ENCODE measurements at places on chromosomes 5 and 9. TPM values are rescaled to one million over a fixed set of nuclear protein-coding genes. Genes with fewer than 3 reads are reported as not detected.
A peak's percentile ranks its signal among the peaks of the same experiment; 100 is the strongest.

- DNase-seq: no peak
Measured at GRCh38 chr5:91357806-91358205, 25.3 kb downstream of the ARRDC3 start.

IL3 gene
- not detected for total RNA-seq

DNA sequence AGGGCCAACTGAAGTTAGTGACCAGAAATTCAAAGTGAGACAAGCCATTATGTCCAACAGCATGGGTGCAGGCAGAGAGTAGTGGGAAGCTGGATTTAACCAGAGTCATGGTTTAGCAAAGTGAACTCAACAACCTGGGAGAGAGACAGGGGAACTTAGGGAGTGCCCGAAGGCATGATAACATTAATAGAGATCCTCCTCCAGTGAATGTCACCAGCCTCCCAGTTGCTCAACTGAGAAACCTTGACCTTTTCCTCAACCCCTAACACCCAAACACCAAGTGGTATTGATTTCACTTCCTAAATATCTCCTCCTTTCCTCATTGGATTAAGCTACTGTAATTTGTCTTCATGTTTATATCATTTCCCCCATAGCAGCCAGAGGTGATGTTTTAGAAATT, 42.6 kb downstream of the HMGCS1 start:
- DNase-seq: no peak

DNA sequence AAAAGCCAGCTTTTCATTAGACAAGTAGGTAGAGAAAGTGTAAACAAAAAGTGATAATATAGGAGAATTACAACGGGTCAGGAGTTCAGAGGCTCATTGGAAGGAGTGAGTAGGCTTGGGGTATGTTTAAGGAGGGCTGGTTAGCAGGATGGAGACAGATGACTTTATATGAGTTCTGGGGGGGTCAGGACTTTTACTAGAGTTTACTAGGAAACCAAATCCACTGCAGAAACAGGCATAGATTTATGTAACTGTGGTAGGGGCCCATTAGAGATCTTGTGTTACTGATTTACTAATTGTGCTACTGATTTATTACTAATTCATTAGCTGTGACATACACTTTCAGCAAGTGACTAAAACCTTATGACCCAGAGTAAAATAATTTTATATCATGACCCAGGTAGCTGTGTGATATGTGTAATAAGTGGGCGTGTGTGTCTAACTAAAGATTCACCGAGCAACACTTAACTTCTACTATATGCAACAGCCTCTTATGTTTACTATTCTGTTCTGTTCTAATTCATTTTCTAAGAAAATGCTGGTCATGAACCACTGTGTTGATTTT, 73.5 kb downstream of the IQGAP2 start:
- DNase-seq: no peak

- DNase-seq: no peak
Measured at GRCh38 chr9:13352451-13352979, 73.0 kb upstream of the MPDZ start.

IFNK gene
- not detected for total RNA-seq

WDR31 gene
- 5.0 TPM for total RNA-seq

GRCh38 chr5:38835887-38836286, 9.9 kb upstream of the OSMR start:
- no peak for DNase-seq

DNA sequence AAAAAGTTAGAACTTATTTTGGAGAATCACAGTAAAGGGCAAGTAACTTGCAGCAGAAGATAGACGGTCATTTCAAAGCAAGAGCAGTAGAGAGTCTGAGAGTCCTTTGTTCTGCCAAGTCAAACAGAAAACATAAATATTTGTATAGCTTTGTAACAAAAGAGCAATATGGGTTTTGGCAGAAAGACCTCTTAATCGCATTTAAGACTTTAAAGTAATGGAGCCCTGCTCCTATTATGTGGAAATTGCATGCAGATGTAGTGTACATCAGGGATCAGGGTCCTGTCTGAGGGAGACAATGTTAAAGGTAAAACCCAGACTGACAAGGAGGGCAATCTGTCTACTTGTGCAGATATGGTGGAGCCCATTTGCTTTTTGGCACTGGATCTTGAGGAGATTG, 87.2 kb downstream of the PGM5 start:
- no peak for DNase-seq

KCNV2 gene
- not detected for total RNA-seq

C9orf153 gene
- total RNA-seq: not detected

GRCh38 chr9:92424340-92424739, at the start of gene OMD:
OMD (minus strand) TSS chr9:92424471; CDS start chr9:92417558, 6,913 bp downstream.
- DNase-seq: no peak

DNA sequence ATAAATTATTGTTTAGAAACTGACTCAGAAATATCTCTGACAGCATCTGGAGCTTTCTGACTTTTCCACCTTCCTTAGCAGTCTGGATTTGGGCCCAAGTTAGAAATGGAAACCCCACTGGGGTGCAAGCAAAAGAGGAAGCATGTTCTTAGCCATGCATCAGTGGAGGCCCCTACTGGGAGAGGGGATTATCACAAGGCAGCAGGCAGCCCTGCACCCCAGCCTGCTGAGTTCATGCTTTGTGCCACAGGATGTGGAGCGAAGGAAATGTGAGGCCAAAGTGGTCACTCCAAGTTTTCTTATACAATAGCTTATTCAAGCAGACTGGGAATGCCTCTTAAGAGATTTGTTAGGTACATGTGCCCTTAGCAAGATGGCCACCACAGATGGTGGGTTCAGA, 146.5 kb upstream of the TLX3 start:
- DNase-seq: no peak

GRCh38 chr9:85541876-85542275, 199.9 kb downstream of the AGTPBP1 start:
- DNase-seq: no peak

PCDHGA8 gene
- total RNA-seq: 1.3 TPM

- DNase-seq: peak; percentile 40
Measured at GRCh38 chr5:178462816-178463215, 127.4 kb downstream of the COL23A1 start.

CDKN2B-AS1 gene
- 1.5 TPM for total RNA-seq

ANKRD34B gene
- 0.19 TPM for total RNA-seq

DDX46 gene
- total RNA-seq: 46.0 TPM

DNA sequence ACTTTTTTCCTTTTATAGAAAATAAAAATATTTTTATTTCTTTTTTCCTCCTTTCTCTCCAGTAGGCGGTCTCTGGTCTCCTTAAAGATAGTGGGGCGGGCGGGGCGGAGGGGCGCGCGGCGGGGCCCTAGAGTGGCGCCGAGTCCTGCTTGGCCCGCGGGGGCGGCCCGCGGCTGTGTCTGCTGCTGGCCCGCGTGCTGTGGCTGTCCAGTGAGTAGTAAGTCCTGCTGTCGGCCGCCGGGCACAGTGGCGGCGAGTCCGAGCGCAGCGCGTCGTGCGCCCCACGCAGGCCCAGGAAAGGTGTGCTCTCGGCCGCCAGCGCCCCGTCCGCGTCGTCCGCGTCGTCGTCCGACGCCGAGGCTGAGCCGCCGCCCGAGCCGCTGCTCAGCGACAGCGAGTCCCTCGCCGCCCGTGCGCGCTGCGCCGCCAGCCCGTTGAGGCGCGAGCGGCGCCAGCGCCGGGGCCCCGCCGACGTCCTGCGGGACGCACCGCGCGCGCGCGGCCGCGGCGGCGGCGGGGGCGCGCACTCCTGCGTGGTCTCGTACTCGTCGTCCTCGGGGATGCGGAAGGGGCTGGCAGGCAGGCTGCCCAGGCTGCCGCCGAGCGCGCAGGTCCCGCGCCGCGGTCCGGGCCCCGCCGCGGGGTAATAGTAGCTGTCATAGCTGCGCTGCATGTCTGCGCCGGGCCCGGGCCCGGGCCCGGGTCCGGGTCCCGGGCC, 52.3 kb downstream of the PSD2 start:
- DNase-seq: peak; percentile 79

DNA sequence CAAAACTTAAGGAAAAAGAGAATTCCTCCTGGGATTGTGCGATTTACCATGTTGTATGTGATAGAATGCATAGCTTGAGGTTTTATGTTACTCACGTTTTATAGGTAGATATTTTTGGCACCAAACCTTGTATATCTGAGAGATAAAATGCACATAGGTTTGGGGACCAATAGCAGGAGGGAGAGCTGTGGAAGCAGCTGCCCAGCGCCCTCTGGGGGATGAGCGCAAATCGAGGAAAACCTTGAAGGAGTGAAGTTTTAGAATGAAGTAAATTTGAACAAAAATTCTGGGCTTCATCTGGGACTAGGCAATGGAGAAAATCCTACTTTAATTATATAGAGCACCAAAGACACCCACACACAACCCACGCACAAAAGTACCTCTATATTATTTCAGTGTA, 197.0 kb downstream of the ADCY2 start:
- DNase-seq: no peak

GRCh38 chr5:9737265-9737664, 107.1 kb upstream of the TAS2R1 start:
- no peak for DNase-seq

GRCh38 chr9:131056781-131057506, 39.4 kb upstream of the AIF1L start:
- no peak for DNase-seq

GALNT10 gene
- 23.0 TPM for total RNA-seq

TLR4 gene
- 2.7 TPM for total RNA-seq

GRCh38 chr9:99489060-99489413, 267.0 kb downstream of the SEC61B start:
- DNase-seq: no peak

PGM5 gene
- total RNA-seq: 5.8 TPM

GRCh38 chr5:54691656-54692055, 174.1 kb downstream of the SNX18 start:
- DNase-seq: no peak

DNA sequence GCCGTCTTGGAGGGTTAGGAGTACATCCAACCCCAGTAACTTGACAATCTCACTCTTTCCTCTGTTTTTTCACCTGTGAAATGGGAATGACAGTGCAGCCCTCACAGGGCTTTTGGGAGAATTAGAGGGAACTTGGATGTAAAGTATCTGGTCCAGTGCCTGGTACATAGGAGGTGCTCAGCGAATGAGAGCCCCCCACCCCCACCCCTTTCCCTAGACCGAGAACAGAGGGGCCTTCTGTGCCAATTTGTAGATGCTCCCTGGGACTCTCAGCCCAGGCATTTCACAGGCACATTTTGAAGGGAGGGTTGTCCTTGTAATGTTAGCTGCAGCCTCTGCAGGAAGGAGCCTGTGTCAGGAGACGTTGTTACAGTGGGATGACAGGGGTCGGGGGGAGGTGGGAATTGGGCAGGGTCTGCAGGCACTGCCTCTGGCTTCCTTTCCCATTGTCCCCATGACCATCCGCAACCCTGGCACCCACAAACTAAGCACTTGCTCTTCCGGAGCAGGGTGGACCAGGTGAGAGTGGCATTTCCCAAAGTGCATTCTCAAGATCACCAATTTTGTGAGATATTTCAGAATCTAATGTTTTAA, 47.0 kb downstream of the AMBP start:
- no peak for DNase-seq

LIX1 gene
- total RNA-seq: 27.4 TPM

DNA sequence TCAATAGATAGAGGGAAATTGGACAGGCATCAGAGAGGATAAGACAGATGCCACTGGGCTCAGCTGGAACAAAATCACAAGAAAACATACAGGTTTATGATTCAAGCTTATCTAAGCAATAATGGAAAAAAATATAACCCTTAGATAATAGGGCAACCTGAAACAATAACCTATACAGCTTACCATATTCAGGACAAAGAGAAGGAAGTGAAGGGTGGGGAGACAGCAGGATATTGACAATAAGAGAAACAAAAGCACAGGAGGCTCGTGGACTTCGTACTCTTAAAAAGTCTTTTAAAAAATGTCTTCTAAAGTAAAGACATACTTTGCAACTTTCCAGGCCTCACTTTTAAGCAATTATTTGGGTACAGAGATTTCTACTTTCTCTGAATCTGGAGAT, 225.3 kb downstream of the NTRK2 start:
- no peak for DNase-seq

ECSCR gene
- total RNA-seq: not detected

NFIB gene
- 76.4 TPM for total RNA-seq

DNA sequence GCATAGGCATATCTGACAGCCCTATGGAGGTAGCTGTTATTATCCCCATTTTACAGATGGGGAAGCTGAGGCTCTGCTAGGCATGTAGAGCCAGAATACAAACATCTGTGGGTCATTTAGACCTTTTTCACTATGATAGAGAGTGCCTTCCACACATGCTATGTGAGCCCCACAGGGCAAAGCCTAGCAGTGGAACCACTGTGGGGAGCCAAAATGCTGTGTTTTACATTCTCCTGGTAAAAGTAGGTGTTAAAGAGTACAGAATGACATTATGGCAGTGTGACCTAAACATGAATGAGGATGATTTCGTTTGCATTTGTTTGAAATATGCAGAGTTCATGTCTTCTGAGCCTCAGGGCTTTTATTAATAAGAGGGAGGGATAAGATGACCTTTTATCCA, 265.2 kb downstream of the MAST4 start:
- DNase-seq: no peak

- no peak for DNase-seq
Measured at GRCh38 chr9:101037430-101037829, 8.9 kb downstream of the PLPPR1 start.

- no peak for DNase-seq
Measured at GRCh38 chr9:5845157-5845531, 12.2 kb upstream of the ERMP1 start.

DNA sequence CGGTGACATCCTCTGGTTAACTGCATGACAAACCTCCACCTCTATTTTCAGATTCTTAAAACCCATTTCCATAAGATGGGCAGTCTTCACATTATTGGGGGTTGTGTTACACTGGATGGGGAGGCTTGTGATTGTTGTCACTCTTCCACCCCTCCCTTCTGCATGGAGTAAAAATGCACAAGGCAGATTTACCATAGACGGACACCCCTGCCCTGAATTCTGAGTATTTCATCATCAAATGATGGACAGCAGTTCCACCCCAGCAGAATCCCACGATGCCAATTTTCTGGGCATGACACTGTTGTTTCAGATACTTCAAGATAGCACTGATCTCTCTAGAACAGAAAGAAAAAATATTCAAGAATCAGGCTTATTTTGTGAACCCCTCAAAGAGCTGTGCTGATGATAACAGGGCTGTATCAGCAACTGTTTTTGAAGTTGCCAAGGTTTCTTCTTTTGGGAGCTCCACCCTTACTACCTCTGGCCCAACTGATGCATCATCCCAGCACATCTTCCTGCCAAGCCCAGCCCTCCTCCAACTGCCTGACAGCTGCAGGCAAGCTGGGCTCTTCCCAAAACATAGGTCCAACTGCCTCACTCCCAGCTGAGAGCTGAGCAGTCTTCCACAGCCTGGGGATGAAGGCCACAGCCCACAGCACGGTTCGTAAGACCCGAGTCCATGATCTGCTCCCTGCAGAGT, 21.4 kb downstream of the CMBL start:
- no peak for DNase-seq

DNA sequence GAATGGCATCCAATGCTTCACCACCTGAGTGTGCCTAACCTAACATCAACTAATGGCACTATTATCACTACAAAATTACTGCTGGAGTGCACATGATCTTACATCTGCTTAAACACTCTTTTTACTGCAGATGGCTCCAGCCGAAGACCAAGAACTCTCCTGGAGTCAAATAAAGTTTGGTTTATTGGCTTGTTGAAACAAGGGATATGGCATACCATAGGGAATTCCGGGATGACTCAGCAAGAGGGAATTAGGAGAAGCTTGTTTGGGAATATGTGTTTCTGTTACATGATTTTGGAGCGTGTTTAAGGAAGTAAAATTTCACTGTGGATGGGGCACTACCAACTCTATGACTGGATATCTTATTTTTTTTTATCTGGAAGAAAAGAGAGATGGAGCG, 872.6 kb downstream of the DTWD2 start:
- no peak for DNase-seq

GAPT gene
- total RNA-seq: not detected

- DNase-seq: peak; percentile 60
Measured at GRCh38 chr9:114289571-114290481, 33.1 kb upstream of the ORM1 start.
